HepG2 (cell line): ENCODE measurements at places on chromosomes 1 and 21. TPM values are rescaled to one million over a fixed set of nuclear protein-coding genes. Genes with fewer than 3 reads are reported as not detected.

Gene NCAM2
- total RNA-seq, result not detected in 2 replicates

Gene AURKAIP1
- 161 and 175 TPM in 2 replicates for total RNA-seq

Gene GUCA2A
- not detected in 2 replicates for total RNA-seq

DNA sequence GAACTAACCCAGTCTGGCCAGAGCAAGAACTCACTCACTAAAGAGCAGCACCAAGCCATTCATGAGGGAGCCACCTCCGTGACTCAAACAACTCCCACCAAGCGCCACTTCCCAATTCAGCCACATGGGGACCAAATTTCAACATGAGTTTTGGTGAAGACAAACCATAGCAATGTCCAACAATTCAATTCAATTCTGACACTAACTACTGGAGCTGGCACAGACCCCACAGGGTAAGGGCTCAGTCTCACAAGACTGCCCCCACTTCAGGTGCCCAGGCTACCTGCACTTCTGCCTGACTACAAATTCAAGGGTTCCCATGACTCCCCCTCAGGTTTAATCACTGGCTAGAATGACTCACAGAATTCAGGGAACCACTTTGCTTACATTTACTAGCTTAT lies 48.8 kb upstream of the RAP1A start:
- no peak for DNase-seq
- no peak overlapping the region for H3K27ac ChIP-seq
- H3K4me3 ChIP-seq, result no peak overlapping the region
- H3K36me3 ChIP-seq, result no peaks in the 10 kb centered on the region
- H3K4me1 ChIP-seq, result peaks cover 29% of the 10 kb centered on the region

- no peaks in the 10 kb centered on the region for H3K27me3 ChIP-seq
- H3K36me3 ChIP-seq, result no peaks in the 10 kb centered on the region
- no peak overlapping the region for H3K4me3 ChIP-seq
- DNase-seq, result no peak
- no peak overlapping the region for H3K27ac ChIP-seq
- H3K4me1 ChIP-seq, result no peaks in the 10 kb centered on the region
Measured at GRCh38 chr1:219337588-219337987, 163.9 kb downstream of the LYPLAL1 start.

Gene HHIPL2
- 0.07 and 0.53 TPM in 2 replicates for total RNA-seq

DNA sequence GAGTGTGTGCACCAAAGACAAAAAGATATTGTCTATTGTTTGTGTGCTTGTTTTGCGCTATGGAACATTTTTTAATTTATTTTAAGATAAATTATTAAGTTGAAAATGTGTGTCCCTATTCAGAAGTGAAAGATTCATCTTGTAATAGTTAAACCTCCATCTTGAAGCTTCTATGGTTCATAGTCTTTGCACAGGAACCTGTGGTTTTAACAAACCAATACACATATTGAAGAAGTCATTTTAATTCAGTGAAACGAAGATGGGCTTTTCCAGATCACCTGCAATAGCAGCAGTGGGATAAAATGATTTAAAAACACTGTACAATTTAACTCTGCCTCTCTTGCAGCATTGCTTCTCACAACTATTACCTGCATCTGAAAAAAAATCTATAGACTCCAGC lies 42.6 kb upstream of the QSOX1 start:
- H3K27ac ChIP-seq, result no peak overlapping the region
- no peak overlapping the region for H3K4me3 ChIP-seq
- peaks cover 13% of the 10 kb centered on the region for H3K4me1 ChIP-seq
- H3K36me3 ChIP-seq, result peaks cover 10% of the 10 kb centered on the region
- H3K27me3 ChIP-seq, result no peaks in the 10 kb centered on the region

GRCh38 chr1:55526716-55527115 lies 311.6 kb upstream of the USP24 start:
- H3K27ac ChIP-seq, result no peak overlapping the region
- no peak overlapping the region for H3K4me3 ChIP-seq
- peaks cover 85% of the 10 kb centered on the region for H3K4me1 ChIP-seq
- DNase-seq, result no peak

- H3K27me3 ChIP-seq, result no peaks in the 10 kb centered on the region
- no peak for DNase-seq
Measured at GRCh38 chr1:35190784-35191183, 2.2 kb downstream of the SFPQ start.

GRCh38 chr1:35932941-35933340 lies 2.0 kb downstream of the AGO3 start:
- H3K27me3 ChIP-seq, result no peaks in the 10 kb centered on the region
- no peak overlapping the region for H3K27ac ChIP-seq
- no peaks in the 10 kb centered on the region for H3K36me3 ChIP-seq
- peaks cover 46% of the 10 kb centered on the region for H3K4me1 ChIP-seq
- no peak for DNase-seq

GRCh38 chr21:15472108-15473040 lies 257.4 kb upstream of the USP25 start:
- DNase-seq, result no peak
- H3K27me3 ChIP-seq, result no peaks in the 10 kb centered on the region
- no peak overlapping the region for H3K27ac ChIP-seq

Gene ARTN
- 0.62 TPM in 1 of 2 replicates, not detected in the other for total RNA-seq

Gene OR2T35
- total RNA-seq, result not detected in 2 replicates

DNA sequence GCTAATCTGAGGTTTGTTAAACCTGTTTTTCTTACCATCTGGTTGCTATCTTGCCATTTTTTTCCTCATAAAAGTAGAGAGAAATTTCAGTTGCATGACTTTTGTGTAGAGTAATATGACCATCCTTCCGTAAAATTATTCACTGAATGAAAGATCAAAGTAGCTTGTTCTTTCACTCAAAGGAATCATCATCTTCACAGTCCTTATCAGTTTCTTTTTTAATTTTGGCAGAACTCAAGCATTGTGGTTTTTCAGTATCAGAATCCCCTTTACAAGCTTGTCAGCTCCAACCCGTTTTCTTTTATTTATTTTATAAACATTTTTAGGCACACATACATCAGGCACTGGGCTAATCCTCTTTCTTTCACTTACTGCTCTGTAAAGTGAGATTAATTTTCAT lies 91.7 kb downstream of the UBE2U start:
- DNase-seq, result no peak
- H3K27ac ChIP-seq, result no peak overlapping the region
- no peaks in the 10 kb centered on the region for H3K36me3 ChIP-seq
- no peak overlapping the region for H3K4me3 ChIP-seq
